Calu3 (cell line): ENCODE measurements at places on chromosomes 1 and 21. TPM values are rescaled to one million over a fixed set of nuclear protein-coding genes. Genes with fewer than 3 reads are reported as not detected.
A peak's percentile ranks its signal among the peaks of the same experiment; 100 is the strongest.

GRCh38 chr1:30447701-30448100 is 275.7 kb downstream of the MATN1 start:
- no peak for DNase-seq

- DNase-seq = no peak
These were observed 88.7 kb downstream of the WLS start for GRCh38 chr1:68143633-68144032.

DNA sequence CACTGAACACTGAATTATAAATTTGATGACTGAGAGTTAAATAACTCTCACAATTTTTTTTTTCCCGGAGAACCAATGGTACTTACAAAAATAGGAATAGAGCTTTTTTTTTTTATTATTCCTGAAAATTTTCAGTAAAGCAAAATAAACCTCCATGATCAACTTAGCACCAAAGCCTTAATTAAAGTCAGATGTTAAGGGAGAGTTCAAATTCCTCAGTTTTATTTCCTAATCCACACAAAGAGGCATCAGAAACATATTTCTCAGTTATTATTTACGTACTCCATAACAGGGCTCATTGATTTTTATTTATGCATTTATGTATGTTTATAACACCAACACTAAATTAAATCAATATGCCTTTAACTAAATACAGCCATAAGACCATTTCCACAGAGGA is 55.5 kb downstream of the PLPPR5 start:
- no peak for DNase-seq

GRCh38 chr1:18861082-18861481 is 1.6 kb upstream of the TAS1R2 start:
- DNase-seq = no peak

GRCh38 chr1:81682490-81682889 is 118.2 kb upstream of the ADGRL2 start:
- DNase-seq = peak; percentile 47

- no peak for DNase-seq
These were observed 106.4 kb downstream of the HMGB4 start for GRCh38 chr1:33970148-33970825.

DNA sequence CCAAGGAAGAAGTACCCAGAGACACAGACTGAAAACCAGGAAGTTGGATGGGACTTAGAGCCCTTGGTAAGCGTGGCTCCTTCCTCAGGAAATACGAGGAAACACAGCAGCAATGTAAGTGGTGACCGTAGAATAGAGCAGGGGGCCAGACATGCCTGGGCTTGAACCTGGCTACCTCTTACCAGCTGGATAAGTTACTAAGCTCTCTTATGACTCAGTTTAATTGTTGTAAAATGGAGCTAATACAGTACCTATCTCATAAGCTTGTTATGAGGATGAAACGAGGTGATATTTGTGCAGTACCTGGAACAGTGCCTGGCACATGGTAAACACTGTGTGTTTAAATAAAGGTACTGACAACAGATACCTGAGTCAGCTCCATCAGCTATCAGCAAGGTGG is 19.2 kb downstream of the EBNA1BP2 start:
- DNase-seq = no peak

DNA sequence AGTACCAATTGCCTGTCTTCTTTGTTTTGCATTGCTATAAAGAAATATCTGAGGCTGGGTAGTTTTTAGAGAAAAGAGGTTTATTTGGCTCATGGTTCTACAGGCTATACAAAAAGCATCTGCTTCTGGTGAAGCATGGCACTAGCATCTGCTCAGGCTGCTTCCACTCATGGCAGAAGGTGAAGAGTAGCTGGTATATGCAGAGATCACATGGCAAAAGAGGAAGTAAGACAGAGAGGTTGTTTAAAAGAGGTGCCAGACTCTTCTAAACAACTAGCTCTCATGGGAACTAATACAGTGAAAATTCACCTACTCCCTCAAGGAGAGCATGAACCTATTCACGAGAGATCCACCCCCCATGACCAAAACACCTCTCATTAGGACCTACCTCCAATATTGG is 56.7 kb upstream of the GUCA2B start:
- no peak for DNase-seq

DNA sequence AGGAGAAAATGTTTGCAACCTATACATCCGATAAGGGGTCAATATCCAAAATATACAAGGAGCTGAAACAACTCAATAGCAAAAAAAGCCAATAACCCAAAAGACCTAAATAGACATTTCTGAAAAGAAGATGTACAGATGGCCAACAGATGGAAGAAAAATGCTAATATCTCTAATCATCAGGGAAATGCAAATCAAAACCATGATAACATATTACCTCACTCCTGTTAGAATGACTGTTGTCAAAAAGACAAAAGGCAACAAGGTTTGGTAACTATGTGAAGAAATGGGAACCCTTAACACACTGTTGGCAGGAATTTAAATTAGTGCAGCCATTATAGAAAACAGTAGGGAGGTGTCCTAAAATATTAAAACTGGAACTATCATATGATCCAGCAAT is 74.7 kb downstream of the LEPR start:
- no peak for DNase-seq

DNA sequence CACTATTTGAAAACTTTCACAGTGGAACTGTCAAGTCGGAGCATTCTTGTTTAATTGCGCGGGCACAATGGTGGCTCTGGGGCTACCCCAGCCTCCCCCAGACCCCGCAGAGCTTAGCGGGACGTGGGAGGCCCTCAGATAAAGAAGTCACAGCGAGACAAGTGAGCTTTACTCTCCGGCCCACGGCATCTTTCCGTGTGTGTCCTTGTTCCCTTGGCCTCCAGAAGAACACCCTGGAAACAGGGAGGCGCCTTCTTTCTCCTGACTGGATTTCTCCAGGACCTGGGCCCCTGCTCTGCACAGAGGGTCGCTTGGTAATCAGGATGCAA is 382.8 kb downstream of the RRAGC start:
- DNase-seq = no peak

DNA sequence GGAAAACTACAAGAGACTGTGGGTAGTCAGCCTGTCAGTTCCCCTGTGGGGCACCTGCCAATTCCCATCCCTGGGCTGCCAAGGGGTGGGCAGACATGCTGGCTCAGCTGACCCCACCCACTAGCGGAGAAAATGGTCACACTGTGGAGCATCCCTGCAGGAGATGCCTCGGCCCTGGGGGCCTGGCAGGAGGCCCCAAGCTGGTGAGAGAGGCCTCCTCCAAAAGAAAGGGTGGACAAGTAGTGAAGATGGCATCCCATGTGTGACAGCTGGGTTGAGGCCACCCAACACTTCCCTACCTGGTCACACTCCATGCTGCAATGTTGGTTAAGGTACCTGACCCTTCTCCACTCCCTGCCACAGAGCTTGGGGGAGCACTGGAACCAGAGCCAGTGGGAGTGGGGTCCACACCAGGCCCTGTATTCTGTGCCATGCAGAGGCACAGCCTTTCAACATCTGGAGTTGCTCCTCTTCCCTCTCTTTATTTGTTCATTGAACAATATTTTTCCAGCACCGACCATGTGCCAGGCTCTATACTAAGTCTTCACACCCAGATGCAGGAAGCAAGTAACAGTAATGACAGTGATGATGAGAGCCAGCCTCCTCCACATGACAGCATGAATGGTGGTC is 59.5 kb downstream of the KLHDC7A start:
- DNase-seq = no peak

Gene EBNA1BP2
- 128 and 132 TPM in 2 replicates for total RNA-seq

Gene SERINC2
- total RNA-seq = 67.7 and 79.8 TPM in 2 replicates

Gene CELA2A
- not detected in 2 replicates for total RNA-seq

Gene VHLL
- total RNA-seq = 0.81 and 1.5 TPM in 2 replicates

Gene HTR6
- not detected in 2 replicates for total RNA-seq

Gene MARK1
- total RNA-seq = 1.8 and 3.0 TPM in 2 replicates
